ENCODE measurements at places on chromosomes 1 and 21.

GRCh38 chr1:236000781-236001180 lies 64.1 kb downstream of the NID1 start:
- DNase-seq, result no peak

GRCh38 chr1:74693473-74693872 lies 19.9 kb upstream of the ERICH3 start:
- no peak for DNase-seq

DNA sequence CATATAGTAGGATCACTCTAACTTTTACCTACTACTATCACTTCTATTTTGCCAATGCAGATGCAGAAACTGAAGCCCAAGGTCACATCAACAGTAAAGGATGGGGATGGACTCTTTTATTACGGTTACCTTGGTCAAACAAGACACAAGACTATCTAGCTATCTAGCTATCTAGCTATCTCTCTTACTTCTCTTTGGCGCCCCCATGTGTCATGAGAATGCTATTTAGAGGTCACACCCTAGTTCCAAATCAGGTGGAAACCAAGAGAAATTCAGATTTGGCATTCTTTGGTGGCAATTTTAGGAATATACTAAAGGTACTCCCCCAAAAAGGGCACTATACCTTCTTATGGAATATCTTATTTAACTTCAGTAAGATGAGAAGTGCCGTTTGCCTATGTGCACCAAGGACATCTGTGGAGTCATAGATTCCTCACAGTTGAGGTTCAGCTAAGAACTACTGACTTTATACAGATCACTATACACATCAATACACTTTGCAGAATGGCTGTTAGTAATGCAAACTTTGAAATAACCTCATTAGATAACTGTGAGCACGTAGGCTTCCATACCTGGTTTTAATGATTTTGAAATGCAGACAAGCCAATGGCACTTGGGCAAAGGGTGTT lies 6.7 kb downstream of the ZNF648 start:
- peak; percentile 63 for DNase-seq

GRCh38 chr1:26276432-26276838 lies 3.5 kb upstream of the SH3BGRL3 start:
- no peak for DNase-seq

- DNase-seq, result no peak
Observed at GRCh38 chr1:180057883-180058396, 96.7 kb upstream of the QSOX1 start.

- DNase-seq, result peak; percentile 71
Observed at GRCh38 chr21:42107881-42108553, 36.9 kb downstream of the UMODL1 start.

DNA sequence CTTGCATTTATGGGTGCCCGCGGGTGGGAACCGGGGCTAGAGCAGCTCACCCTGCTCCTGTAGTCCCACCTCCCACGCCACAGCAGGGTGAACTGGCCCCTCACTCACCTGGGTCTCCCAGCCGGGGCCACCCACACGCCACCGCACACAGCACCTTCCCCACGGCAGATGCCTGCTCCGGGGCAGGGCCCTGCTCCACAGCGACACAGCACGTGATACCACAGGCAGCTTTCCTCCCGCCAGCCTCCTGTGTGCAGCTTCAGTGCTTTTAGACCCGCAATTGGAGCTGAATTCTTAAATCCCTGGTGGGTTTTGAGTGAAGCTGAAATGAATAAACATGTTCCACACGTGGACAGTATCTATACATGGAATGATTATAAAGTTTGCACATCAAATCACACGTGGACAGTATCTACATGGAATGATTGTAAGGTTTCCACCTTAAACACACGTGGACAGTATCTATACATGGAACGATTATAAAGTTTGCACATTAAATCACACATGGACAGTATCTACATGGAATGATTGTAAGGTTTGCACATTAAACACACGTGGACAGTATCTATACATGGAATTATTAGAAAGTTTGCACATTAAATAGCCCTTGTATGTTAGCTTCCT lies 93.1 kb upstream of the COL6A1 start:
- DNase-seq, result no peak

DNA sequence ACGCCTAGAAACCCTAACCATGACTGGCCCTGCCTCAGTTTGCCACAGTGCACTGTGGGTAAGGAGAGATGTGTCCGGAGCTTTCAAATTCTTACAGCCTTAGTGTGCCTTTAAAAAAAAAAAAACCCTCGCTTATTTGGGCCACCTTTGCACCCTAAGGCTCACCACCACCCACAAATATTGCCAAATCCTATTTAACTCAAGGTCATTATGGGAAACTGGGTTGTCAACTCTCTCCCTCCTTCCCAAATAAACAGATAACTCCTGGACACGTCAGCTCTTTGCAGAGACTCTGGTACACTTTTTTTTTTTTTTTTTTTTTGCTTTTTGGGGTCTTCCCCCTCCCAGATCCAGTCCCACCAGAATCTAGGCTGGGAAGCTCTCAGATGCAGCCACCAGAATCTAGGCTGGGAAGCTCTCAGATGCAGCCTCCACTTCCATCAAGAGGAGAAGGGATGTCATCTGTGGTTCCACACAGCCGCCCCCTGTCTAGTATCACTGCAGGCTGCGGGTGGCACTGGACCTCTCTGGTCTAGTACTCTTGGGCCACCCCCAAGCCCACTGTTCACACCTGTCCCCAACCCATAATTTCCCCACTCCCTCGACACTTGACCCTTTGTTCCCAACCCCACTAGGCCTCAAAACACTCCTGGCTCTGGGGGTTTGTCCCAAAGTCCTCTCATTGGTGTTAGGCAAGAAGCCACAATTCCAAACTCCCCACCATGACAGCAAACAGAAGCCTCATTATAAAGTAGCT lies 3.4 kb downstream of the DHRS3 start:
- no peak for DNase-seq

DNA sequence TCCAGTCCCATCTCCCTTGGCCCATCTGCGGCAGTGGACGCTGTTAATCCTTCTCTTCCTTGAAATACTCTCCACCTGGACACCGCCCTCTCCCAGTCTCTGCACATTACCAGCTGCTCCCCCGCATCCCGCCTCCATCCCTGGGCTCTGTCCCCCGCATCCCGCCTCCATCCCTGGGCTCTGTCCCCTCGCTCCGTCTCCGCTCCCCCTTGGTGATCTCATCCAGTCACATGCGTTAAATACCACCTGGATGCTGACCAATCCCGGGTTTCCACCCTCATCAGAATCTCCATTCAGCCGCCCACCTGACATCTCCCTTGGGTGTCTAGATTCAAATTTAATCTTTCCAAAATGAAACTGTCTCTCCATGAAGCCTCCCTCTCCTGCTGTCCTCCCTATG lies 106.1 kb downstream of the PRDM2 start:
- DNase-seq, result no peak

DNA sequence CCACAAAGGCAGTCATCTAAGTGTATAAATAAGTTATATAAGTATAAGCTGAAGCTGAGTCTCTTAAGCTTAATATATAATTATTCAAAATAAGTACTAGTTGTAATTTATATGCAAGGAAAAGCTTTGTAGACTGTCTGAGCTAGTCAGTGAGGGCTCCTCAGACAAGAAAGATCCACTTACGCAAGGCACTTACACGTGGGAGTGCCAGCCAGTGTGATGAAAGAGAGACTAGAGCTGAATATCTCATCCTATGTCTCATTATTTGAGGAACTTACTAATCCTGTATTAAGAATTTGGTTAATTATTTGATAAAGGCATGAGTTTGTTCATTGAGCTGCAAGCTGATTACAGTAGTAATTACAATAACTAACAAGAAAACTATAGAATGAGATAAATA lies 146.9 kb downstream of the PDE4B start:
- DNase-seq, result no peak

GRCh38 chr1:112927462-112927990 lies 28.5 kb downstream of the SLC16A1 start:
- no peak for DNase-seq

DNA sequence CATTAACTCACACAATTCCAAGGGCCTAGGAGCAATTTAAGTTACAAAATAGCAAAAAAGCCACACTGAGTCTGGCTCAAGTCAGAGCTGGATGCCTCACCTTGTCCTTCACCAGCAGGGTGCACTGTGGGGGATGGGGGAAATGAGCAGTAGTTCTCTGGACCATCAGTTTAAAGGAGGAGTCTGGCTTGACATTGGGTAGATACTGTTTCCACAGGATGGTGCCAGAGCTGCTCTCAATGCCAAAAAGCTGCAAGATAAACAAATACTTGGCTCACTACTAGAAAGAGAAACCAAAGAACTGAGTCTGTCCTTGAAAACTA lies 18.8 kb downstream of the EMC1 start:
- no peak for DNase-seq

DNA sequence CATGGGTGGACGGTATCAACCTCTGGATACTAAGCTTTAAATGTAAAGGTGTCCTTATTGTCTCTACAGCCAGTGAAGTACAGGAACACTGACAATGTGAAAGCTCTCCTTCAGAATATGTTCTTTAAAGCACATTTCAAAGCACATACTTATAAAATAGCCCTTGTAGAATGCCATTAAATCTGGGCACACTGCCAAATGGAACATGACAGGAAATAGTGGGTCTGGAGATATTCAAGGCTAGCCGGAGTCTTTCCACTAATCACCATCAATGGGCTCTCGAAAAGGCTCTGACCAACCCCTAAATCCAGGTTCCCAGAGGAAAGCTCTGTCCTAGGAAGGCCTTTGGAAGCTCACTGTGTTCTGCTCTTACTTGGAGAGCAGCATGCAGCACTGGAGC lies 46.6 kb downstream of the PLD5 start:
- no peak for DNase-seq

DNA sequence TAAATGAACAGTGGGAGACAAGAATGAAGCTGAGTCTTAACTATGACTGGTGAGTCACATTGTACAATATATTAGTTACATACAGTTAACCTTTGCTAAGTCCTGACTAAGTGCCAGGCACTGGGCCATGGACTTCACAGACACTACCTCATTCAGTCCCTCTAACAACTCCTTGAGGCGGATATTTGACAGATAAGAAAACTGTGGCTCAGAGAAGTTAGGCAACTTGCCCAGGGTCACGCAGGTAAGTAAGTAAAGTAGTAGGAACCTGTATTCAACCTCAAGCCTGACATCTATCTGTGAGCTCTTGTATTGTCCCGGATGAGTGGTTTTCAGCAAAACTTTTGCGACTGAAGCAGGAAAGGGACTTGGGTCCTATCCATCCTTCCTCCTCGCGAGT lies 62.1 kb downstream of the GNG12 start:
- DNase-seq, result no peak

- DNase-seq, result no peak
Observed at GRCh38 chr1:147083919-147084272, 88.4 kb downstream of the PRKAB2 start.

GRCh38 chr1:22803833-22804232 lies 93.2 kb downstream of the EPHB2 start:
- DNase-seq, result no peak

GRCh38 chr1:113758631-113759332 lies 504 bp downstream of the PHTF1 start:
- peak; percentile 52 for DNase-seq

DNA sequence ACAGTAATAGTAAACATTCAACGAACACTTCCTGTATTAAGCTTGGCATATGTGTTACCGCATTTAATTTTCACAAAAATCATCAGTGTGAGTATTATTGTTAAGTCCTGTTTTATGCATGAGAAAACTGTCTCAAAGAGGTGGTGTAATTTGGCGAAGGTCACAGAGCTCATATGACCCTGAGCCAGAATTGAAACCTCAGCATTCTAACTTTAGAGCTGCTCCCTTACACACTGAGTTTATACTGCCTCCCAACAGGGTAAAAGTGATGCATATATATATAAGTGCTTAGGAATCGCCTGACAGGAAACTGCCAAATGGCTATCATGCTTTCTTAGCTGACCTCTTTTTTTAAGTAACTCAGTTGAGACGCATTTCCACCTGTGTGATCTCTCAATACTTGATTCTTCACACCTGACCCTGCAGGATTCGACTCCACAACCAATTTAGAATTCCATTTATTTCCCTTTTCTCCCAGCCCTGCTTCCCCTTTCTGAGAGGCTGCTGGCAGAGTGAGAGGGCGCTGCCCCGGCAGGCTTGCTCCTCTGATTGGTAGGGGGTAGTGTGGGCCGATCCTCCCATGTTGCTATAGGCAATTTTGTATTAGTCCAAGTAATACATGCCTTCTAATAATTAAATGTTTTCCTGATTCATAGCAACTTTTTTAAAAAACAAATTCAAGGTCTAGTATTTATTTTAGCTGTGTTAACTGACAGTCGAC lies 40.5 kb downstream of the ZBTB40 start:
- DNase-seq, result no peak

DNA sequence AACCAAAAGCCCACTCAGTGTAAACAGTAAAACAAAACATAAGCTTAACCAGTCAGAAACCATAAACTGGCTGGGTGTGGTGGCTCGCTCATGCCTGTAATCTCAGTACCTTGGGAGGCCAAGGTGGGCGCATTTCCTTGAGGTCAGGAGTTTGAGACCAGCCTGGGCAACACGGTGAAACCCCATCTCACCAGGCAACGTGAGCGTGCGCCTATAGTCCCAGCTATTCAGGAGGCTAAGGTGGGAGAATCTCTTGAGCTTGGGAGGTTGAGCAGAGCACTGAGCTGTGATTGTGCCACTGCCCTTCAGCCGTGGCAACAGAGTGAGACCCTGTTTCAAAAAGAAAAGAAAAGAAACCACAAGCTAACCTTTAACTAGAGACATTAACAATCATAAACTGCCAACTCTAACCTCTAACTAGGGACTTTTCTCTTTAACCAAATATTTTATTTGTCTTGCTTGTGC lies 13.1 kb upstream of the PRRC2C start:
- DNase-seq, result no peak

GRCh38 chr1:167152192-167152876 lies 58.5 kb downstream of the STYXL2 start:
- no peak for DNase-seq

DNA sequence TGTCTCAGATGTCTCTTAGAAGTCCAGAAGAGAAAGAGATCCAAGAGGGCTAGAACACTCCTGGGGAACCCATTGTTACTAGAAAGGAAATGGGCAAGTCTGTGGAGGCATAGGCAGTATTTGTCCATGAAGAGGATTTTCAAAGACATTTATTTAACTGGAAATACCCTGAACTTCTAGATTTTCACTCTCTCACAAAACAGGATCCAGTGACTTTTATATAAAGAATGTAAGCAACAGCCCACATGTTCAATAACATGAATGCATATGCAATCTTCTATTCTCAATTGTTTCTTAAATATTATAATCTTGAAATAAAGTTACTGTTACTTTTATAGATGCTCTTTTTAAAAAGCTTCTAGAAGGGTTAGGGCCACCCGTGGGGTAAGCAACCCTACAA lies 53.4 kb downstream of the TBX15 start:
- no peak for DNase-seq
